ENCODE measurements at places on chromosomes 16 and 17. TPM values are rescaled to one million over a fixed set of nuclear protein-coding genes. Genes with fewer than 3 reads are reported as not detected.

DNA sequence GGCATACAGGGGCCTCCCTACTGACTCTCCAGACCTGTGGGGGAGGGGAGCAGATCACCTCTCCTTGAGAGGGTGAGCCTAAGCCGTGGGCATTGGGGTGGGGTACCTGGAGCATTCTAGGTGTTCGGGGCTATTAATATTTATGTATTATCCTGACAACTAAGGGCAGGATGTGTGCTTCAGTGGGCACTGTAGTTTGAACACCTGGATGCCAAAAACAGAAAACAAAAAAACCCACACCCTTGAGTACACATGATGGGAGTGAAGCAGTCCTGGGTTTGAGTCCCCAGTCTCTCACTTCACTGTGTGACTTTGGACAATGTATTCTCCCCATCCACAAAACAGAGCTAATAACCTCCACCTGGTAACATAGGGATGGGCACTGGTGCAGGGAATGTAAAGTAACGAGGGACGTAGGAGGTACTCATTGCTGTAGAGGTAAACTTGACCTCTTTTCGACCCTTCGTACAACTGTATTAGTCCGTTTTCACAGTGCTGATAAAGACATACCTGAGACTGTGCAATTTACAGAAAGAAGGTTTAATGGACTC lies 257.8 kb downstream of the CPPED1 start:
- no peak for DNase-seq

The FTO gene
- polyA plus RNA-seq: 92.5 TPM

DNA sequence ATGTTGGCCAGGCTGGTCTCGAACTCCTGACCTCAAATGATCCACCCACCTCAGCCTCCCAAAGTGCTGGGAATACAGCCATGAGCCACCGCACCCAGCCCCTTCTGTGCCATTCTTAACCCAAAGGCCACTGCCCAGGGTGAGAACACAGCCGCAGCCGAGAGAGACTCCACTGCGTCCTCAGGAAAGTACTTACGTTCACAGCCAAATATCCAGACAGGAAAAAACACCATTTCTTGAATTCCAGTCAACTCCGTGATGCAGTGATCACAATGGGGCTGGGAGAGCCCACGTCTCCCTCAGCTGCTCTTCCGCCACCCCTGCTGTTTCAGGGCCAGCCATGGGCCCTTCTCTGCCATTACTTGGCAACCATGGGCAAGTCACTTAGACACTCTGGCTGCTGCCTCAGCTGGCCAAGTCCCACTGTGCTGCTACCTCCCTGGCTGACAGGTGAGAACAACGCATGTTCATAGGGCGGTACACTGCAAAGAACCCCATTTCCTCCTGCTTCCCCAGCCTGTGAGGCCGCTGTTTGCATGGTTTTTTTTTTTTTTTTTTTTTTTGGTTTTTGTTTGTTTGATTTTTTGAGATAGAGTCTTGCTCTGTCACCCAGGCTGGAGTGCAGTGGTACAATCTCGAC lies 4.3 kb downstream of the CDIP1 start:
- no peak for DNase-seq

DNA sequence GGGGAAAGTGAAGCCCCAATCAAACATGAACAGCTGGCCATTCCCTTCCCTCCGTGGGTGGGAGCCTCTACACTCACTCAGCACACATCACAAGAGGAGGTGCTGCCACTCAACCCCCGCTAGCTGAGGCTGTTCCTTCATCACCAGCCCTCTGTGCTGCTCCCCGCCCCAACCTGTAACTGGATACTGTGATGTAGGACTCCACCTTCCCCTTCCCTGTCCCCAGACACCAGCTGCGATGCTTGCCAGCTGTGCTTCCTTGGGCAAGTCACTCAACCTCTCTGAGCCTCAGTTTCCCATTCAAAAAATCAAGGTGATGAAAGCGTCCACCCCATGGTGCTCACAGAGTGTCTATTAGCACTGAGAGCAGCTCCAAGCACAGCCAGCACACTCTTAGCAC lies 273.2 kb downstream of the MRTFB start:
- no peak for DNase-seq

- no peak for DNase-seq
These were observed 14.5 kb downstream of the CD2BP2 start for GRCh38 chr16:30340621-30341020.

- DNase-seq: no peak
These were observed 150.4 kb upstream of the LHX1 start for GRCh38 chr17:36786867-36787266.

The CHD3 gene
- polyA plus RNA-seq: 184 TPM

DNA sequence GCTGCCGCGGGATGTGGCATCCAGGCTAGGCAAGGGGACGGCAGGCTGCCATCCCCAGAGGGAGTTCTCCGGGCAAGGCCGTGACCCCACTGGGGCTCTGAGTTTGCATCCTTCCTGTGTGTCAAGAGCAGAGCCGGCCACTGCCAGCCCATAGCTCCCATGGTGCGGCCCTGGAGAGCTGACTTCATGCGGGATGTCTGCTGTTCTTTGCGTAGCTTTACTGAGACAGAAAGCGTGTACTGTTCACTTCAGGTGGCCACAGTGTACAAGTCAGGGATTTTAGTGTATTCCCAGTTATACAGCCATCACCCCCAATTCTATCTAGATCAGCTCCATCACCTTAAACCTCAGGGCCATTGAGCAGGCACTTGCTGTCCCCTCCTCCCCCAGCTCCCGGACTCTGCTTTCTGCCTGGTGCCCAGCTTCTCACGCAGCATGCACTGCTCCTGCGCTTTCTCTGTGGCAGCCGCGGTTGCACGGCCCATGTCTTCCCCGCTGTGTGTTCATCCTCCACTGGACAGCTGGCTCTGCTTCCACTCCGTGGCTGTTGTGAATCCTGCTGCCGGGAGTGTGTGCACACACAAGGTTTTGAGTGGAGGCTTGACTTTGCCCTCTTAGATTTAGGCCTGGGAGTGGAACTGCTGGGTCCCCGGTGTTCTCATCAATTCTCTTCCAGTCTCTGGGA lies 71.2 kb downstream of the KLHDC4 start:
- DNase-seq: no peak

DNA sequence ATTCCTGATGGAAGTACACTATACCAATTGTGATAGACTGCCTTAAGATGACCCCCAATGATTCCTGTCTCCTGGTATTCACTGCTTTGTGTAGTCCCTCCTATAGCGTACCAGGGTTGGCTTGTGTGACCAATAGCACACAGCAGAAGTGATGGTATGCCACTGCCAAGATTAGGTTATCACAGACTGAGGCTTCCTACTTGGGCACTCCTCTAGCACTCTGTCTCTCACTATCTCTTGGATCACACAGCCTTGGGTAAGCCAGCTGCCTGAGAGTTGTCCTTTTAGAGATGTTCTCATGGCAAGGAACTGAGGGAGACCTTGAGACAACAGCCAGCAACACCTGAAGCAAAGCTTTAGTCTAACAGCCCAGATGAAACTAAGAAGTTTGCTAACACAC lies 12.7 kb upstream of the AMFR start:
- no peak for DNase-seq

DNA sequence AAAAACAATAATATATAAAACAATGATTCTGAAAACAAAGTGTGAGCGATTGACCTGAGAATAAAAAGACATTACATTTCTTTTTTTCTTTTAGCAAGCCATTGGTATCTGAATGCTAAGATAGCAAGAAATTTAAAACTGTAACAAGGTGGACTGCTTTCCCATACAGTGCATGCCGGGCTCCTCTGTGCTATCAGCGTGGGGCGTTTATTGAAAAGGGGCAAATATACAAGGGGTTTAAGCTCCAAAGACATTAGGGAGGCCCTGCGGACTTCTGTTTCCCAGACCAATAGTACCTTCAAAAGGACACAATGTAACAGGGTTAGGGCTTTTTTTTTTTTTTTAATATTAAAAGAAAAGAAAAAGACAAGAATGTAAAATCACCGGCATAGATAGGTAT lies 261.3 kb downstream of the ZFHX3 start:
- no peak for DNase-seq

DNA sequence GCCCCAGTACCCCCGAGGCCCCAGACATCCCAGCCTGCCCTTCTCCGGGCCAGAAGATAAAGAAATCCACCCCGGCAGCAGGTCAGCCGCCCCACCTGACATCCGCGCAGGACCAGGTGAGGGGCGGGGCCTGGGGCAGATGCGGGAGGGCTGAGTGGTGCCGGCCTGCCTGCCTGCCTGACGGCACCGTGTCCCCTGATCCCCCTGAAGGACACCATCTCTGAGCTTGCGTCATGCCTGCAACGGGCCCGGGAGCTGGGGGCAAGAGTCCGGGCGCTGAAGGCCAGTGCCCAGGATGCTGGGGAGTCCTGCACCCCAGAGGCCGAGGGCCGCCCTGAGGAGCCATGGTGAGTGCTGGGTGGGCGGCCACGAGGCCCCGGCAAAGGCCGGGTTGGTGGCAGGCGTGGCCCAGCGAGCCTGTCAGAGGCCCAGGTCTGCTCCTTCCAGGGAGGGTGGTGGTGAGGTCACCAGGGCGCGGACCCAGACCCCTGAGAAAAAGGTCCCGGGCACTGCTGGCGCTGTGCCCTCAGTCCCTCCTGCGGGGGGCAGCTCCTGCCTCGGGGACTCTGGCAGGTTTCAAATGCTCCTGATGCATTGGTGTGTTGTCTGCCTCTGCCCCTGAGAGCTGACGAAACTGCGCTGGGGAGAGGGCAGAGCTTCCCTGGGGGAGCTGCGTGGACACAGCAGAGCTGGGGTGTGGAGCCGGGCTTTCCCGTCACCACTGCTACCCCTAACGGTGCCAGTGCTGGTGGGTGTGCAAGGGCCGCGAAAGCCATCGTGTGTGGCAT lies 1.2 kb downstream of the CDT1 start:
- DNase-seq: no peak

The FA2H gene
- 0.15 TPM for polyA plus RNA-seq

The PLK1 gene
- 19.4 TPM for polyA plus RNA-seq

GRCh38 chr17:40115101-40115436 lies 6.7 kb upstream of the MSL1 start:
- no peak for DNase-seq

Data from left renal pelvis (tissue), 4 donors.